D341Med (cell line): ENCODE measurements at places on chromosomes 5 and 9.
A peak's percentile ranks its signal among the peaks of the same experiment; 100 is the strongest.

- no peak for DNase-seq
These were observed 114.4 kb downstream of the MAST4 start for GRCh38 chr5:66710557-66711088.

DNA sequence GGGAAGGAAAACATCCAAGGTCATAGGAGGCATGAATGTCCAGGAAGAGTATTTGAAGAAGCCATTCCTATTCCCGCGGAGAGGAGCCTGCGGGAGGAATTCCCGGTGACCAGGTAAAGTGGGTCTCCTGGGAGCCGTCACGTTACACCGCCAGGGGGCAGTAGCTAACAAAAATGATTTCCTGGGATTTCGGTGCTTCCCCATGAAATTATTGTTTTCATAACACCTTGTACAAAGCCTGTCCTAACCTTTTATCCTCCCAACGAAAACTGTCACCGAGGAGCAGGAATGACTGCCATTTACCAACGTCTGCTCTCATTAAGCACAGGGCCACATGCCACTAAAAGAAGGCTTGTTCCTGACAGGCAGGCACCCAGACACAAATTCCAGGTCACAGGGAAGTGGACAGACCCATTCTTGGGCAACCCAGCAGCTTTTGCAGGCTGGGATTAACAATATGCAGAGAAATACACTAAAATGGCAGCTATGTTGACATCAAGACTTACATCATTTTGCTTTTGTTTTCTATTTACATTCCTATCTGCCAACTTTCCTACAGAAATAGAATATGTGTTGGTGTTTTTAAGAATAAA is 41.2 kb upstream of the CTSL start:
- DNase-seq, result no peak

GRCh38 chr9:126844085-126844484 is 16.4 kb upstream of the ZBTB34 start:
- no peak for DNase-seq

DNA sequence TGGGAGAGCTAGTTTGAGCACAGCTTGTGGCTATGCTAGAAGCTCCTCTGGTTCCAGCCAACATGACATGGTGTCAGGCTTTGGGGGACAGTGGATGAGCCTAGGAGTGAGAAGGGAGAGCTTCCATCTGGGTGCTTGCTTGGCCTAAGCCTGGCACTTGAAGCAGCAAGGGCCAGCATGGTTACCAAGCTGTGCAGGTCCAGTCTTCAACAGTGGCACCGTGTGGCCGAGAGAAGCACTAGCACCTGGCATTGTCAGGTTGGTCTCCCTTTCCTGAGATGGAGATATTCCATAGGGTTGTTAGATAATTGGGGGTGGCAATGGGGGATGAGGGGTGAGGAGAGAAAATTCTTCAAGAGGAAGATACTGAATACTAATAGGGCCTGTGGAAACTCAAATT is 261.9 kb downstream of the PBX3 start:
- DNase-seq, result no peak

DNA sequence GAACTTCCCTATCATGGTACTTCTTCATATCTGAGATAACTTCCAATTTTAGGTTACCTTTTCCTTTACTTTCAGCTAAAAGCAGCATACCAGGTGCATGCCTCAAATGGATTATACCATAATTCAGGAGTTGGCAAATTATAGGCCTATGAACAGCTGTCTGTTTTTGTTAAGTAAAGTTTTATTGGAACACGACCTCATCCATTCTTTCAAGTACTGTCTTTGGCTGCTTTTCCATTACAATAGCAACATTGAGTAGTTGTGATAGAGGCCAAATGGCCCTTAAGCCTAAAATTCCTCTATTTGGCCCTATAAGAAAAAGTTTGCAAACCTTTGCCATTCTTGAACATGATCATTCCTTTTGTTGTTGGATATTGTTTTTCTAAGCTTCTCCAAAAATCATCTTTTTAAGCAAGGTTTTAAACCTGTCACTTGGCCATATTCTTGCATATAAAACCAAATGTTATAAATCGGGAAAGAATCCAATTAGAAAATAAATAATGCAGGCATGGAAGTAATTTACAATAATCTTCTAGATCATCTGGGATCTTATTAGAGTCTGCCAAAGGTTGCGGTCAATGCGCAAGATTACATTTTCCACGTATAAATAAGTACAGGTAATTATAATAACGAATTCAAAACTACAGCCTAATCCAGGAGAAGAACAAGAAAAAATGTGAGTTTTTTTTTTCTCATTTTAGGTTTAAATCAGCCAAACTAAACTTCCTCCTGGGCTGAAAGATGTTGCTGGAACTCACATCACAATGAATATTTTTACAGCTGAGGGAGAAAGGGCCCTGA is 226.5 kb upstream of the ANKRD55 start:
- DNase-seq, result no peak

- no peak for DNase-seq
These were observed 107.4 kb upstream of the LHFPL2 start for GRCh38 chr5:78755822-78756429.

DNA sequence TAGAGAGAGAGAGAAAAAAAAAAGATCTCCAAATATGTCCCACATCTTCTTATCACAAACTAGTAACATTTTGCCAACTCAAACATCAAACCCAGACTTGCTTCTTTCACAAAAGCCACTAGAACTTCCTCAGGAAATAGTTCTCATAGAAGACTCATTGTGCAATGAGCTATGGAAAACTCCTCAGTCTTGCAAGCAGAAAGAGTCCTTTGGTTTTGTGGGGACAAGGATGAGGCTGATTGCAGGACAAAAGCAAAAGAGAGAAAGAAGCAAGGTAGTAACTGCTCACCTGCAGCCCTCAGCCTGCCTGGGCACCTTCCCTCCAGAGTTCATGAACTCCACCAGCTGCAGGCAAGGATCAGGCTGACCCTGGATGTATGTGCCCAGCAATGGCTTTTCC is 399.0 kb downstream of the IRX1 start:
- DNase-seq, result no peak

DNA sequence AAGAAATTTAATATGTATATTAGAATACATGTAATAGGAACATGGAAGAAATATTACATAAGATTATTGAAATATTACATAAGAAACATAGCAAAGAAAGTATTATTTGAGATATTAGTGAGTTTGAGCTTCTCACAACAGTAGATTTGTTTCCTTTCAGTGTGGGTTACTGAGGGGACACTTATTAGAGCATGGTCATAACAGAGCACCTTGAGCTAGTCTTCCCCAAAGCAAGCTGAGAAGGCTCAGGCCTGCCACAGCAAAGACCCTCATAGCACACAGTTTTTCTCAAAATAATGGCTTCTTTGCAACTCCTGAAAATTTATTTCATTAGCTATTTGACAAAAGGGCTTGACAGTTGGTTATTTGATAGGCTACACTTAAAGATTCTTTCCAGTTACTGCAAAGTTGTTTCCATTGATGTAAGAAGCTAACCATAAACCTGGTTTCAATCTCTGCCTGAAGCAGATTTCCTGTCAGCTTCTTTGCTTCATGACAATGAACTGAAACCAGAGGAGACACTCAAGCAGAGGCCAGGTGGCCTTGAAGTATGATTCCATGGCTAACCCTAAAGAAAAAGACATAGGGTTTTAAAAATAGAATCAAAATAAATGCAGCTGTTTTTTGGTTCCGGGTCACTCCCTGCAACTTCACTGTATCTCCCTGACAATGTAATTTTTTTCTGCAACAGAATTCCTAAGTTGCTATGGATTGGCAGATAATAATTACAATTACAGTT is 68.6 kb downstream of the ERMP1 start:
- DNase-seq, result no peak

DNA sequence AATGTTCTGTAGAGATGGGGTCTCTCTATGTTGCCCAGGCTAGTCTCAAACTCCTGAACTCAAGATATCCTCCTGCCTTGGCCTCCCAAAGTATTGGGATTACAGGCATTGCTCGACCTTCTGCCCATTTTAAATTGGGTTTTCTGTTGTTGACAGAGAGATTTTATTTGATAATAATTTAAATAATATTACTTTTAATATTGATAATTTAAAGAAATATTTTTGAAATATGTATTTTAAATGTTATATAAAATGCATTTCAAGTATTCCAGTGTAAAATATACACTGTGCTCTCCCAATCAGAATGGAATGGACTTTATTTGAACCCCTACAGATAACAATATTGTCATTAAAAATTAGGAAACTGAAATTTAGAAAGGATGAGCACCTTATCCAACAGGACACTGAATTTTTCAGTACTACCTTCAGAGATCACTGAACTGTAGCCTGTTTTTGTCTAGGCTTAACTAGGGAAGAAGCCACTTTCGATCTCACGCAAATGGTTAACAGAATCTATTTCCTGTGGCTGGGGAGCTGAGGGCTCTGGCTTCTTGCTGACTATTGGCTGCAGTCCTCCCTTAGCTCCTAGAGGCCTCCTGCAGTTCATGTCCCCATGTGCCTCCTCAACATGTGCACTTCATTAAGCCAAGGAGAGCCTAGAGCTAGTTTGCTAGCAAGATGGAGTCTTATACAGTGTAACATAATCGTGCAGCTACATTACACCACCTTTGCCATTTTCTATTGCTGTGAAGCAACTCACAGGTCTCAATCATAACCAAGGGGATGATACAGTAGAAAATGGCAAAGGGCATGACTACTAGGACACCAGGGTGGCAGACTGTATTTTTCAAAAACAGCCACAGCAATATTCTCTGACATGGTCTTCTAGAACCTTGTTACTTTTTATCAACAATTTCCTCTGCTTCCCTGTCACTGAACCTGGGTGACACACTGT is 150.0 kb downstream of the CDC42SE2 start:
- DNase-seq, result no peak

DNA sequence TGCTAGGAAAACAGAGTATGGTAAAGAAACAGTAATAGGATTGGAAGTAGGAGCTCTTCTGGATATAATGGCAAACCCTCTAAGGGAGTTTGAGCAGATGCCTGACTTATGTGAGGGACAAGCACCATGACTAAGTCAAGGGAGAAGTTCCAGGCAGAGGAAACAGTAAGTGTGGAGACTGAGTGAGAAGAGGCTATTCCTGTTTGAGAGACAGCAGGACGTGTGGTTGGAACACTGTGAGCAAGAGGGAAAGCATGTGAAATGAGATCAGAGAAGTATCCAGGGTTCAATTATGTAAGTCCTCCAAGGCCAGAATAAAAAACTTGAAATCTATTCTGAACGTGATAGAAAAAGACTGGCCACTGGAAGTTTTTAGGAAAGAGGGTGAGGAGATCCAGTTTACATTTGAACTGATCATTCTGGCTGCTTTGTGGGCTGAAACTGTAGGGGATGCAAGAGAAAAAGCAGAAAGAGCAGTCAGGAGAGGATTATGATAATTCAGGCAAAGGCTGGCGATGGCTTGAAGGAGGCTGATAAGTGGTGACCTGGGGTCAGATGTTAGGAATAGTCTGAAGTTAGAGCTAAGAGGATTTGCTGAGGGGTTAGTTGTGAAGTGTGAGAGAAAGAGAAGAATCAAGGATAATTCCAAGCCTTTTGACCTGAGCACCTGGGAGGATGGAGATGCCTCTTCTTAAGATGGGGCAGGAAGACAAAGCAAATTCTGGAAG is 19.2 kb downstream of the DMAC1 start:
- no peak for DNase-seq

DNA sequence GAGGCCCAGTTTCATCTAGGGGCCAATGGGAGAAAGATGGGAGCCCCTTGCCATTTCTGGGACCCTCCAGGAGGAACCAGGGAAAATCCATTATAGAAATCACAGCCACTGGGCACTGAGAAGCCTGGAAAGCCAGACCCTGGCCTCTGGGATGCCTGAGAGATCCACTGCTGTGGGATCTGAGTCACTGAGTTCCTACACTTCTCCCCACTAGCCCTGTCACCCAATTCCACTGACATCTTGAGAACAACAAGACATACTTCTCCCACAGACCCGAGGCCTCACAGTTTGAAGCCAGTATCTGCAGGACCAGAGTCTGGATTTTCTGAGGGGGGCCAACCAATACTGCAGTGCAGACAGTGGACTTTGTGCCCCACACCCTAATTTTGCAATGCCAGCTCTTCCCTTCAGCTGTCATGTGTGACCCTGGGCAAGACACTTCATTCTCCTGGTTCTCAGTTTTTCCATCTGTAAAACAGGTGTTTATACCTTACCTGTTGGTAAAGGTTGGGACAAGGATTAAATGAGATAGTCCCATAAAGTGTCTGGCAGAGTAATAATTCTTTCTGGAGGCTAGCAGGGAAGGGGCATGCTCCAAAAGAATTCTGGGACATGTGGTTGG is 46.5 kb downstream of the CXXC5 start:
- no peak for DNase-seq

DNA sequence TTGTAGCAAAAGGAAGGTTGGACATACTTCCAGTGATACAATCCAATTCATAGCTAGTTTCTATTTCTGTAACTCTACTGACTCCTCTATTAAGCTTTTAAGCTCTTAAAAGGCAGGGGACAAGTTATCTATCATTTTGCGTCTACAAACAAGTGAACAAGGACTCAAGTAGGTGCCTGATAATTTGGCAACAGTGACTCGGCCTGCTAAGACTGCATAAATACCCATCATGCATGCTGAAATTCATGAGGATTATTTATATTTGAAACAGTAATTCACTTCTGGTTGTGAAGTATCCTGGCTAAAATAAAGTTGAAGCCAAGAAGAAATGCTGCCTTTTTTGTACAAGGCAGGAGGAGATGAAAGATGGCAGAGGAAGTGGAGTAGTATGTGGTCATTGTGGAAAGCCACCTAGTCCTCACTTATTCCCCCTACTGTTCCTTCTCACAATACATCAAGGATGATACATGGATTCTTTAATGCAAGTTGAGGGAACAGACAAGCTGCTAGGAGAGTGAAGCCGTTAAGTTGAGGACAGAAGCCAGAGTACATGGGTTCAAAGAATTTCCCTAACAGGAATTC is 74.0 kb downstream of the MRPS27 start:
- DNase-seq, result no peak

GRCh38 chr9:35237311-35237710 is 75.5 kb downstream of the UNC13B start:
- DNase-seq, result no peak

GRCh38 chr5:146662229-146662628 is 146.2 kb upstream of the GPR151 start:
- DNase-seq, result no peak

DNA sequence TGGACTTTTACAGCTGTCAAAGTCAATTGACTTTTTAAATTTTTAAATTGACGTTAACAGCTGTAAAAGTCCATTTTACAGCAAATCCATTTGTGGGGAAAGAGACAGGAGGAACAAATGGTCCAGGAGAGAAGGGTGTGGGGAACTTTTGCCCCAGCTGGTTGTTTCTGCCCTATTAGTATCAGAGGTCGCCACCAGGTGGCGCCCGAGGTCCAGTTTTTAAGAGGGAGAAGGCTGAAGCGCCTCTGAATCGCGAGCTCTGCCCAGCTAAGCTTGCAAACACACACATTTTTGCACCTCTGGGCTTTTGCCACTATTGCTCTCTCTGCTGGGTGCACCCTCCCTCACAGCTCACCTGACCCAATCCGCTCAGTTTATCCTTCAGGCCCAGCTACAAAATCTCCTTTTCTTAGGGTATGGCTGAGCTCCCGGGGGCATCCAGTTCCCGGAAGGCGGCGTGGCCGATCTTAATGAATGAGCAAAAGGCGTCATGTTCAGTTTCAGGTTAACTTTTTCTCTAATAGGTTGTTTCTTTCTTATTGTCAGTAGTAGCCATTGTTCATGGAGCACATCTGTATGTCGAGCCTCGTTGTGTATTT is 6.3 kb upstream of the TTLL11 start:
- DNase-seq, result peak; percentile 84

GRCh38 chr5:135230251-135230925 is 168.6 kb downstream of the MACROH2A1 start:
- no peak for DNase-seq

- DNase-seq, result no peak
These were observed 110.2 kb upstream of the DAPK1 start for GRCh38 chr9:87387351-87388011.
